ENCODE measurements at places on chromosomes 5 and 9.

DNA sequence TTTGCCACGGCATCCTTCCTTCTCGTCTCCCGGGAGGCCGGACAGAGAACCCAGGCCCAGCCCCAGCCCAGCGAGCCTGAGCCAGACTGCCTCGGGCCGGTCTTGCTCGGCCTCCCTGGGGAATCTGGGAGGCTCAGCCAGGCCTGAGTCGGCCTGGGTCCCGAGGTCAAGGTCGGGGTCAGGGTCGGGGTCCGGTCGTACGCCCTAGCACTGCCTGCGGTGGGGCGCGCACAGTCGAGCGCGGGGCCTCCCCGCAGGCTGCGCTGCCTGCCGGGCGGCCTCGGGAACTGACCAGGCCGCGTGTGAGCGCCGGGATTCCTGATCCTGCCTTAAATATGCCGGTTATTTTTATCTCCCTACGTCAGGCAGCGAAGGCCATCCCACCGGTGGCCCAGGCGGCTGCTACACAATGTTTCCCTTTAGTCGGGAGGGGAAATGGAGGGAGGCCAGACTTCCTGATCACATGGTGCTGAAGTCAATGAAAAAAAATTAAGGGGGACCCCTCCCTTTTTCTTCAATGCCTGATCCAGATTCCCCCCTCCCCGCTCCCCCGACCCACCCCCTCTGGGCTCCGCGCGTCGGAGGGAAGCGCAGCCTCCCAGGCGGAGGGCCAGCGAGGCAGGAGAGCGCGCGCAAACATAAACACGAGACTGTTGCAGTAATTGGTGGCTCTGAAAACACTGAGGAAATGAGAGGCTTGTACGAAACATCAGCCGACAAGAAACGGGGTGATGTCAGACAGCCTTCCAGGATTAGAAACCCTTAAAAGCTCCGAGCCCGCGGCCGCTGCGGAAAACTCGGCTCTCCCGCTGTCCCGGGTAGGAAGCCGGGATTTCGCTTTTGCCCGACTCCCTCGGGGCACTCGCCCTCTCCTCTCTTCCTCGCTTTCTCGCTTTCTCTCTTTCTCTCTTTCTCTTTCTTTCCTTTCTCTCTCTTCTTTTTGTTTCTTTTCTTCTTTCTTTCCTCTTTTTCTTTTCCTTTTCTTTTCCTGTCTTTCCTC lies 148.2 kb upstream of the KLF4 start:
- DNase-seq, result peak; percentile 36

DNA sequence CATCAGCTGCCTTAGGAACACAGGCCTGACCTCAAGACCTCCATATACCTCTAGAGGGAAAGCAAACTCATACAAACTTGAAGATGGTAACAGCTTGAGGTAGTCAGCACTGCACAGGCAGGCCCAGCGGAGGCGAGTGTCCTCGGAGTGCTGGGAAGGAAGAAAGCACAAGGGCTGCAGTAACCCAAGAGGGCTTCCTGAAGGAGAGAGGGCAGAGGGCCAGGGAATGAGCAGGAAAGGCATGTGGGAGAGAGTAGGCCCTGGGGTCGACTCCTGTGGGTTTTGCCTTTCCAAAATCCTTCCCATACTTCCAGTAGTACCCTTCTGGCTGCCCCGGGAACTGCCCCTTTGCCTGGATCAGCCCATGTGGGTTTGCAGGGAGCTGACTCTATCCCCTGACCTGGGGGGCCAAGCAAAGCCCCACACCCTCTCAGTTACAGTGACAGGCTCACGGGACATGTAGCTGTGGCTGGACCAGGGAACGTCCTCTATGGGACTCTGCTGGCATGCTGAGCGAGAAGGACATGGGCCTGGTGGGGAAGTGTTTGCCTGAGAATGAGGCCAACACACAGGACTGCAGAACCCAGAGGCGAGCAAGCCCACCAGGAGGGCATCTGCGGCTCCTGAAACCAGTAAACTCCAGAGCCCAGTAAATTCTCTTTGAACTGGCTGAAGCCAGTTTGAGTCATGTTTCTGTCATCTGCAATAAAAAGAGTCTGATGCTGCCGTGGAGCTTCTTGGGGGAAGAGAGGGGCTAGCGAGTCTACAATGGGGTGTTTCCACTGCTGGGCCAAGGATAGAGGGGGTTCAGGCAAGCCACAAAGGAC lies 64.1 kb downstream of the COL23A1 start:
- DNase-seq, result no peak

DNA sequence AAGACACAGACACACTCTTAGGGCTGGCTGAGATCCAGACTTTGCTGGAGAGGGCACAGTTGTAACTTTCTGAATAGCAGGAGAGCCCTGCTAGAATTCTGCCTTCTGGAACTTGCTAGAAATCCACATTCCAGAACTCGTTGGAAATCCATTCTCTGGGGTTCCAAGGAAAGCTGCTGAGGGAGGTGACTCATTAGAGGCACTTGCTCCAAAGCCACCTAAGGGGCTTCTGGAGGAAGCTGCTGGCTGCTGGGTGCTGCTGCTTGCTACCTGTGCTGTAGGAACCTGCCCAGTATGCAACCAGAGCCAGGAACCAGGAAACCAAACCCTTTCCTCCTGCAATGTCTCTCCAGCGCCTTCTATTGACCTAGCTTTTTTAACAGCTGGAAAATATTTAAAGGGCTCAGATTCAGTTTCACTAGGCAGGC lies 4.1 kb upstream of the TLE4 start:
- DNase-seq, result no peak

DNA sequence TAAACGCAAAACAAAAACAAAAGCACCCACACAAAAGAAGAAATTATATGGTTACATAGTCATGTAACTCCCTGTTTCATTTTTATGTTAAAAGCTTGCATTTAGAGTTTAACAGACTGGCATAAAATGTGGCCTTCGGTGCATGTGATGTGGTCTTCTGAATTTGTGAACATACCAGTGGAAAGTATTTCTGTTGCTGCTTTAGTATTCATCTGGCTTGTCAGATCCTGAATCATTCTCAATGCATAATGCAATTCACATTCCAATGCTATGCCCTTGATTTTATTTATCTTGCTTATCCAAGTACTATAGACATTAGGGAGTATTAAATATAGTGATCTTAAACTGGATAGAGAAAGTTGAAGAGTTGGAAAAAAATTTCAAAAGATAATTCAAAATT lies 740.2 kb upstream of the ZNF608 start:
- no peak for DNase-seq

- DNase-seq, result no peak
These were observed 677.6 kb downstream of the SEMA5A start for GRCh38 chr5:8868283-8868682.

DNA sequence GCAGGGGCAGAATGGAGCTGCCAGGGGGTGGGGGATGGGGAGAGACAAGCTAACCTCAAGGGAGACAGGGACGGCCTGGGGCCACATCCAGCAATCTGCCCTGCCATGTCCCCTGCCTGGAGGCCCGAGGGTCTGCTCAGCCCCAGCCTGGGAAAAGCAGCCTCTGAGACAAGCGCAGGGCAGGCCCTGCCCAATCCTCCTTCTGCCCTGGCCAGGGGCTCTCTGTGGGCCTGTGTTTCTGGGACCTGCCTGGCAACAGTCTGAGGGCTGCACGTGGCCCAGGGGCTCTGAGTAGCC lies 13.9 kb upstream of the QSOX2 start:
- no peak for DNase-seq

- DNase-seq, result no peak
These were observed 301.4 kb upstream of the RFX3 start for GRCh38 chr9:3827175-3827574.

DNA sequence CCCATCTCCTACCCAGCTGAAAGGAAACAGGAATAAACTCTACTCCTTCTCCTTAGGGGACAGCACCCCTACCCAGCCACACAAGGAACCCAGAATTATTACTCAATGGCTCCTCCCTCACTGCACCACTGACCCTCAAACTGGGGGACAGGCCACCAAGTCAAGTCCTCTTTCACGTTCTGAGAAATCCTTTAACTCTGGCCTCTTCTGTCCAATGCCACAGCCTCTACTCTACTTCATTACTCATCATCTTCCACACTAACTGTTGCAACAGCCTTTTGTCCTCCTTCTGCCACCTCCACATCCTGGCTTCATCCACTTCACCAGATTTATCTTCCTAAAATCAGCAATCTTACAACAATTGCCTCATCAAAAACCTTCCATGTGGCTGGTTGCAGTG lies 6.8 kb downstream of the TTC39B start:
- DNase-seq, result no peak

DNA sequence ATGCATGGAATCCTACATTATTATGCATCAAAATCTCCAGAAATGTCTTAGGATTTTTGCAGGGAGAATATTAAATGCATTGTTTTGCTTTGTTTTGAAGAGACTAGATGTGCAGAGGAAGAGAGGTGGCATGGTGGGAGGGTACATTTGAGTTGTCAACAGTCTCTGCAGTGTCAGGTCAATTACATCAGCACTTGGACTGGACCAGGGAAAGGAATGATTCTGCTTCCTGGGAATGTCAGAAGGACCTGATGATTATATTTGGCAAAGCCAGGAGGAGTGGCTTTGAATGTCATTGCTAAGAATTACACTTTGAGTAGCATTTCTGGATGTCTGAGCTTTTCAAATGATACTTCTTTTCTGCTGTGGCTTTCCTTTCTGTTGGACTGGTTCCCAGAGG lies 17.5 kb upstream of the TMEFF1 start:
- no peak for DNase-seq

- no peak for DNase-seq
These were observed 502.5 kb downstream of the RASEF start for GRCh38 chr9:82560457-82560904.

DNA sequence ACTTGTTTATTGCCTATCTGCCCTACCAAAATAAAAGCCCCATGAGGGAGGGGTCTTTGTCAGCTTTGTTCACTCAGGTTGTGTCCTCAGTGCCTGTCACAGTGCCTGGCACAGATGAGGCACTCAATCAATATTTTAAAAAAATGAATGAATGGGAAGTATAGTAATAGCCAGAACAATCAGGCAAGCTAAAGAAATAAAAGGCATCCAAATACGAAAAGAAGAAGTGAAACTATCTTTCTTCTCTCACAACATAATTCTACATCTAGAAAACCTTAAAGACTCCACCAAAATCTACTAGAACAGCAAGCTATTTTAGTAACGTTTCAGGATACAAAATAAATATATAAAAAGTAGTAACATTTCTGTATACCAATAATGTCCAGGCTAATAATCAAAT lies 37.8 kb upstream of the C5orf63 start:
- no peak for DNase-seq

- no peak for DNase-seq
These were observed 111.3 kb upstream of the ADRA1B start for GRCh38 chr5:159805021-159805420.

- DNase-seq, result peak; percentile 85
These were observed 18.0 kb downstream of the DNLZ start for GRCh38 chr9:136345281-136346156.

DNA sequence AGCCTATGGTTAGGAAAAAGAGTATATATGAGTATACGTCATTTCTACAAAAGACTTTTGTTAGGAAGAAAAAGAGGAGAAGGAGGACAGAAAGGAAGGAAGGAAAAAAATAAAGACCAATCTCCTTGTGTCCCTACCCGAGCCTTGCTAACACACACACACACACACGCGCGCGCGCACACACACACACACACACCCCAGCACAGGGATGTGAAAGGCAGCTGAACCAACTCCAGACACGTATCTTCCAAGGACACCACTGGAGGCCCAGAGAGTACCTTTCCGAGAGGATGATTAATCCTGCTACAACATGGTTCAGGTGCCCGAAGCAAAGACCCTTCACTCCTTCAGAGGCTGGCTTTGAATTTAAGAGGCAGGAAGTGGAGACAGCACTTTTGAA lies 56.9 kb upstream of the GALNT10 start:
- no peak for DNase-seq

- no peak for DNase-seq
These were observed 48.8 kb downstream of the HSD17B3 start for GRCh38 chr9:96253059-96253696.

- DNase-seq, result no peak
These were observed 196.4 kb upstream of the PTGER4 start for GRCh38 chr5:40483316-40483715.

DNA sequence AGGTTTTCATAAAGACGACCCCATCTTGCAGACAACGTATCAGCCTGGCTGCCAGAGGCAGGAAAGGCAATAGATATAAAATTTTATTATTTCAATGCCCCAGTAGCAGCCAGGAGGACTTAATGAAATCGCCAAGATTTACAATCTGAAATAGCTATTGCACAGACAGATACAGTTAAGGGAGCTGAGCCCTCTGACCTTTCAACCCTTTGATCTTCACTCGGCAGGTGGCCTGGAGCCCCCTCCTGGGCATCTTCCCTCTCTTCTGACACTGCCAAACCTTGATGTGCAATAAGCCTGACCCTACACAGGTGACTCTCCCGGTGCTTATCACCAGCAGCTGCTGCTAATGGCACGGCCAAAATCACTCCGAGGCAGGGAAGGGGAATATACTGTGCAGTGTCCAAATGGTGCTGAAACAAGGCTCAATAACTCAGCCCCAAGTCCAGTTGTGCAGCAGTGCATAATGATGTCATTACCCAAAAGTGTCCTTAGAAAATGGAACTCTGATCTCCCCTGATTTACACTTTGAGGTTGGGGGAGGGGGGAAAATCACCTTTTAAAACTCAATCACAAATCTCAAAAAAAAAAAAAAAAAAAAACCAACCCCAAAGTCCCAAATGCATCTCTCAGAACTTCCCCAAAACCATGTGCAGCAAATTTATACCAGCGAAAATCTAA lies 242.0 kb downstream of the CRB2 start:
- DNase-seq, result no peak

GRCh38 chr5:176747670-176748072 lies 62.7 kb upstream of the UNC5A start:
- DNase-seq, result no peak

GRCh38 chr5:80622756-80623155 lies 31.7 kb upstream of the MSH3 start:
- no peak for DNase-seq

GRCh38 chr9:124000784-124001457 lies 10.6 kb upstream of the LHX2 start:
- no peak for DNase-seq

GRCh38 chr5:33793276-33793675 lies 98.5 kb downstream of the ADAMTS12 start:
- no peak for DNase-seq

- DNase-seq, result no peak
These were observed 329.3 kb upstream of the TLE4 start for GRCh38 chr9:79242489-79242888.

DNA sequence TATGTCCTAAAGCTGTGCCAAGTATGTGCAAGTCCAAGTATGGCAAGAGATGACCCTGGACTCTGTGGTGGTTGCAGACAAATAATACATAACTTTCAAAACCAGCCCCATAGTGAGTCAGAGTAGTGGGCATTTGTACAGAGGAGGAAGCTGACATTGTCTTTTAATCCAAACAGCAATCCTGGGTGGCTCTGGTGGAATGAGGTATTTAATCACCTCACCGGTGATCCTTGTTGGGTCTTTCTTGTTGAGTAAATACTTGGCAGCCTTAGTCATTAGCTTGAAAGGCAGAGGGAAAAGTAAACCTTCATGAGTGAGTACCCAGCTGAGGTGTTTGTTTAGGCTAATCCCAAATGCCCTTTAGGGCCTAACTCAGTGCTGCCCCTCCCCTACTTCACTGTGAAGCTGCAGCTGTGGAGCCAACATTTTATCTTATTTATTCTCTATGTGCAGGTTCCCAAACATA lies 148.7 kb upstream of the SLC12A2 start:
- no peak for DNase-seq

- no peak for DNase-seq
These were observed 6.1 kb upstream of the AIF1L start for GRCh38 chr9:131090025-131090787.

GRCh38 chr5:107072440-107072839 lies 598.3 kb downstream of the EFNA5 start:
- no peak for DNase-seq

Data from hypothalamus (tissue), 51 donors.